ENCODE measurements at places on chromosomes 16 and 17.
A peak's percentile ranks its signal among the peaks of the same experiment; 100 is the strongest.

DNA sequence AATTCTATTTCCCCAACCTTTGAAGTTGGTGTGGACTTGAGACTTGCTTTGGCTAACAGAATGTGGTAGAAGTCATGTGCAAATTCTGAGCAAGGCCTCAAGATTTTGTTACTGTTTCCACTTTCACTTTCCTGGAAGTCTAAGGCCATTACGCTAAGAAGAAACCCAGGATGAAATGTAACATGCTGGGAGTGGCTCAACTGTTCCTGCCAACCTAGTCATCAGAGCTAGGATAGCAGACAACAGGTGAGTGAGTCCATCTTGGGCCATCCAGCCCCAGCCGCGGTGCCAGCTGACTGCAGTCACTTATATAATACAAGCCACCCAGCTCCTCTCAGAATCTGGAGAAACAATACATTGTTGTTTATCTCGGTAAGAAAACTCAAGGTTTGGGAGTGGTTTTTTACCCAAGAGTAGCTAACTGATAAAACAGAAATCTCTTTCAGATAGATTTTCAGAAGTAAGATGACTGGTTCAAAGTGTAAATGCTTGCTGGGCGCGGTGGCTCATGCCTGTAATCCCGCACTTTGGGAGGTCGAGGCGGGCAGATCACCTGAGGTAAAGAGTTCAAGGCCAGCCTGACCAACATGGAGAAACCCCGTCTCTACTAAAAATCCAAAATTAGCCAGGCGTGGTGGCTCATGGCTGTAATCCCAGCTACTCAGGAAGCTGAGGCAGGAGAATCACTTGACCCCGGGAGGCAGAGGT is 10.7 kb upstream of the STX4 start:
- no peak for DNase-seq

- no peak for DNase-seq
These were observed 93.0 kb downstream of the SEC14L1 start for GRCh38 chr17:77233635-77234334.

- no peak for DNase-seq
These were observed 96.8 kb downstream of the PGS1 start for GRCh38 chr17:78475211-78475610.

GRCh38 chr16:53744449-53744848 is 40.5 kb downstream of the FTO start:
- DNase-seq: peak; percentile 2

GRCh38 chr16:15581127-15581815 is 61.7 kb downstream of the MARF1 start:
- DNase-seq: no peak

GRCh38 chr16:69083306-69083941 is 22.0 kb upstream of the HAS3 start:
- DNase-seq: no peak

DNA sequence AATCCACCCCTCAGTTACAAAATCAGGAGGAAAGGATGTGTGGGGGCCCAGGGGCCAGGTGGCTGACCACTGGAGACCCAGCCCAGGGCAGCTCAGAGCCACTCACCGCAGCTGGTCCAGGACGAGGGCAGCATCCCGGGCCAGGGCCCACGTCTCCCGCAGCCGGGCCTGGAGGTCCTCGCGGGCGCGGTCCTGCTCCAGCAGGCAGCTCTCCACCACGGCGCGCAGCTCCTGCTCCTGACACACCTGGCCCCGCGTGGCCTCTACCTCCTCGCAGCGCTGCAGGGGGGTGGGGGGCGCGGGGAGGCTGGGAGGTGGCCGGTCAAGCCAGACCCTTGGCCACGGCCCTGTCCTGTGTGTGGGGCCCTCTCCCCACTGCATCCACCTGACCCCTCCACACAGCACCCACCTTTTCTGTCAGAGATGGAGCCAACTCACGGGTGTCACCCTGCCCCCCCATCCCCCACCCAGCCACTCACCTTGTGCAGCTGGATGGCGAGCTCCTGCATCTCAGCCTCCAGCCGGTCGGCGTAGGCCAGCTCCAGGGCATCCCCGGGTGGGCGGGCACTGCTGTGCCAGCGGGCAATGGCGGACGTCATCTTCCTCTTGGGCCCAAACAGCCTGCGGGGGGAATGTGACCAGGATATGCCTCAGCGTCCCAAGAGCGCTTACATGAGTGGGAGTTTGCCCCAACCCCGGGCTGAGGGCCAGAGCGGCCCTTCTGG is 5.1 kb downstream of the NUDT16L1 start:
- DNase-seq: no peak

- no peak for DNase-seq
These were observed 29.9 kb upstream of the IRX6 start for GRCh38 chr16:55294129-55294528.

DNA sequence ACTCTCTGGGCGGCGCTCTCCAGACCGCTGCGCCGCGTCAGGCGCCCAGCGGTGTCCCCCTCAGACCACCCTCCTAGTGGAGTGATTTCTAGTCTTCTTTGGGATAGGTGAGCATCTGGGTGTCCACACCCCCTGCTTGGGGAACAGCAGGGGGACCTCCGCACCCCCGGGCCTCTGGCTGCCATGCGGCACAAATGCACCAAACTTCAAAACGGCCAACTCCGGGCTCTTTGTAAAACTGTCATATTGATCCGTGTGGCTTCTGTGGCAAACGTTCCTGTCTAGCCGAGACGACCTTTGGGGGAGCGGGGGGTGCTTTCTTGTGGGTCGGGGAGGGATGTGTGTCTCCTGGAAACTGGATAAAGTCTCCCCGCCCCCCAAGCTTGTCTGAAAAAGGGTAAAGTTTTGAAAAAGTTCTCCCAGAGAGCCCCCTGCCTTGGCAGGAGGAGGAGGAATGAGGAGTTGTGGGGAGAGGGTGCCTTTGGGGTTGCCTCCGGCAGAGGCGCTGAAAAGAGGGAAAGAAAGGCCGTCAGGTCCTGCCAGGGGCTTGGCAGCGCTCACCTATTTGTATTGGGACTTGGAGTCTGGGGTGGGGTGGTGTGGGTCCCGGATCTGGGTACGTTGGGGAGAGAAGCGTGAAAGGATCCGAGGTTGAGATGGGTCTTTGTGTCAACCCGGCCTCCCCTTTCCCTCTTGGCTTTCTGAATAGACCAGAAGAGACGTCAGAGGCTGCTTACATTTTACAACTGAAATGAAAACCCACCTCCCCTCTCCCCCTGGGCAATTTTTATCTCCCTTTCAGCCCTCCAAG is 2.2 kb upstream of the CHD3 start:
- DNase-seq: peak; percentile 28

DNA sequence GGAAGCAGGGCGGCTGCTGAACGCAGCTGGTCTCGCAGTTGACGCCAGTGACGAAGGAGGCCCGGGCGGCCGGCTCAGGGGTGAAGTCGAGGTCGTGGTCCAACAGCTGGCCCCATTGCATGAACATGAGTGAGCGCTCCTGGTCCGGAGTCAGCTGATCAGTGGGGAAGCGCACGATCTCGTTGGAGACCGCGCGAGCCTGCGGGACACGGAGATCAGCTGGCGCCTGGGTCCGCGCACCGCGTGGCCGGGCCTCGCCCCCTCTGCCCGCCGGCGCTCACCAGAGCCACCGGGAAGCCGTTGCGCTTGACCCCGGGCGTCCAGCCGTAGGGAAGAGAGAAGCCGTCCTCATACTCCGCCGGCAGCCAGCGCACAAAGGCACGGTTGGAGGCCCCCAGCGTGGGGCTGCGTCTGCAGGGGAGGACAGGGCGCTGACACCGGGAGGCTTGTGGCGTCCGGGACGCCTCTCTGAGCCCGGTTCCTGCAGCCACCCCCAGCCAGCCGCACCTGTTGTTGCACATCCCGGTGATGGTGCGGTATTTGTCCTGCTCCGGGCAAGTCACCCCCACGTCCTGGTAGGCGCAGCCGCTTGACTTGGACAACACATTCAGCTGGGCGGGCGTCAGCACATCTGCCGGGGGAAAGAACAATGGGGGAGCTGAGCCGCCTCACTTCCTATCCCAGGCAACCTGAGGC is 1.6 kb downstream of the MPO start:
- DNase-seq: no peak

- DNase-seq: no peak
These were observed 13.1 kb upstream of the ZFHX3 start for GRCh38 chr16:73060892-73061490.

DNA sequence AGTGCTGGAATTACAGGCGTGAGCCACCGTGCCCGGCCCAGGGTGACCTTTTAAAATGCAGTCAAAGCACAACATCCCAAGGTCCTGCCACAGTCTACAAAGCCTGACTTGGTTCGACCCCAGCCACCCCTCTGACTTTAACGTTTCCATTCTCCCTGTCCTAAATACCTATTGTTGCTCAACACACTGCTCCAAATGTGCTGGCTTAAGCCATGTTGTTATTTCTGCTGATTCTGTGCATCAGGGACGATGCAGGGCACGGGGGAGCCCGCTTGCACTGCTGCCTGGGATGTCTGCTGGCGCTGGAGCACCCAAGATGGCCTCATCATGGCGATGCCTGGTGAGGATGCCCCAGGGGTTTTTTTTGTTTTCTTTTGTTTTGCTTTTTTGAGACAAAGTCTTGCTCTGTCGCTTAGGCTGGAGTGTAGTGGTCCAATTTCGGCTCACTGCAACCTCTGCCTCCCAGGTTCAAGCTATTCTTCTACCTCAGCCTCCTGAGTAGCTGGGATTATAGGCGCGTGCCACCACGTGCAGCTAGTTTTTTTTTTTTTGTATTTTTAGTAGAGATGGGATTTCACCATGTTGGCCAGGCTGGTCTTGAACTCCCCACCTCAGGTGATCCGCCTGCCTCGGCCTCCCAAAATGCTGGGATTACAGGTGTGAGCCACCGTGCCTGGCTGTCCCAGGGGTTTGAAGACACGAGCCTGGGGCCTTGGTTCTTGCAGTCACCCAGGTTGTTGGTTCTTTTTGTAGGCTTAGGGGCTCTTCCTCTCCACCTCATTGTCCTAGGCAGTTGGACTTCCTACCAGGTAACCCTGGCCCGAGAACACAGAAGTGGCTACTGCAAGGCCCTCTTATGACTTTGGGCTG is 22.9 kb downstream of the TMC7 start:
- no peak for DNase-seq

DNA sequence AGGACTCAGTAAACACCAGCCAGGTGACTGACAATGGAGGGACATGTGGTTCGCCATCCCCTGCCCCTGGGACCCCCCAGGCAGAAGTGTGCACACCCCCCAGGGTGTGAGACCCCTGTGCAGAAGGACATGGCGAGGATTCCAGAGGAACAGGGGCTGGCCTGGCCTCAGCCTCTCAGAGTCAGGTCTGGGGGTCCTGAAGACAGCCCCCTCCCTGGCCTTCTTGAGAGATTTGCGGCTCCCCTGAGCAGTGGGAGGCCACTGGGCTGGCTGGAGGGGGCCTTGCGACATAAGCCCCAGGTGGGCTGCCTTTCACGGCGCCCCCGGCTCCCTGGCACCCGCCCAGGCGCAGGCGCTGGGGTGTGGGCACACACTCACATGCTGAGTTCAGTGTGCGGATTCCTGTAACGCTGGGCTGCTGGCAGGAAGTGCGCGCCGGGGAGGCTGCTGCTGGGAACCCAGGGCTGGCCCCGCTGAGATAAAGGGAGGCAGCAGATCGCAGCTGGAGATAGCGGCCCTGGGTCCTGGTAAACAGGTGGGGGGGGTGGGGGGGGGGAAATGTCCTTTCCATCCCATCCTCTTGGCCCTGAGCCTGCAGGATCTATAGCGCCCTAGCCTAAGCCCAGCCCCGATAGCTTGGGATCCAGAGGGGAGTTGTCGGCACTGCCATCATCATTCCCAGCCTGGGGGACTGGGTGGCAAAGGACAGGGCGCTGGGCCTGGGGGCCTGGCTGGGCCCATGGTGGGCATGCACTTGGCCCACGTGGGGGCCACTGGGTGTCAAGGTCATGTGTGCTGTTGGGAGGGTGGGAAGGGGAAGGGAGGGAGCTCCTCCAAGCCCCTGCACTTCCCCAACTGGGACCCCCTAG is 27.1 kb downstream of the TMEM235 start:
- no peak for DNase-seq

- DNase-seq: peak; percentile 36
These were observed 3.4 kb downstream of the SPNS1 start for GRCh38 chr16:28977703-28978662.

DNA sequence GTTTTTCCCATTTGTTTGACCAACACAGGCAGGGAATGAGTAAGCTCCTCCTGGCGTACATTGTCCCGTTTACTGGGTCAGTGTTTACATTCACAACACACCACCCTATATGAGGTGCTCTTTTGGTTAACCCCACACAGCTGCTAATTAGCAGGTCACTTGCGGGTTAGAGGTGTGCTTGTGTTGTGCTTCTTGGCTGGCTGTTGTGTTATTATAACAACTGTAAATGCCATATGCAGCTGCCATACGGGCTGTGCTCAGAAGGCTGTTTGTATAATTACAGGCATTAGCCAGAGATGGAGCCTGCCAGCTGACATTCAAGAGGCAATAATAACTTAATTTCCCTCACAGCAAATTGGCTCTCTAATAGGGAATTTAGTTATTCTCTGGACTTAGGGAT is 205.1 kb upstream of the ELAC2 start:
- no peak for DNase-seq

GRCh38 chr17:50209472-50210239 is 8.2 kb upstream of the COL1A1 start:
- DNase-seq: no peak

DNA sequence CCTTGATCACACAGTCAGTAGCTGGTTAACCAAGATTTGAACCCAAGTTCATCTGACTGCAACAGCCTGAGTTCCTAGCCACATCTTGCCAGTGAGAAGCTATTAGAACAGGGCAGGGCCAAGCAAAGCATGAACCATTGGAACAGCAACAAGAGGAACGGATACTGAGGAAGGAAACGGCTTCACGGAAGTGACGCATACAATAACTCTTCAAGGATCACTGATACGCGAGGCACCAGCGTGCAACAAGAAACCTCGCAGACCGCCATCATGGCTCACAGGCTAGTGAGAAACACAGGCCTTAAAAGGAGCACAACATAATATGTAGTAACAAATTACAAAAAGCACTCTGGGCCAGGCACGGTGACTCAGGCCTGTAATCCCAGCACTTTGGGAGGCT is 114.9 kb downstream of the CDYL2 start:
- DNase-seq: no peak

DNA sequence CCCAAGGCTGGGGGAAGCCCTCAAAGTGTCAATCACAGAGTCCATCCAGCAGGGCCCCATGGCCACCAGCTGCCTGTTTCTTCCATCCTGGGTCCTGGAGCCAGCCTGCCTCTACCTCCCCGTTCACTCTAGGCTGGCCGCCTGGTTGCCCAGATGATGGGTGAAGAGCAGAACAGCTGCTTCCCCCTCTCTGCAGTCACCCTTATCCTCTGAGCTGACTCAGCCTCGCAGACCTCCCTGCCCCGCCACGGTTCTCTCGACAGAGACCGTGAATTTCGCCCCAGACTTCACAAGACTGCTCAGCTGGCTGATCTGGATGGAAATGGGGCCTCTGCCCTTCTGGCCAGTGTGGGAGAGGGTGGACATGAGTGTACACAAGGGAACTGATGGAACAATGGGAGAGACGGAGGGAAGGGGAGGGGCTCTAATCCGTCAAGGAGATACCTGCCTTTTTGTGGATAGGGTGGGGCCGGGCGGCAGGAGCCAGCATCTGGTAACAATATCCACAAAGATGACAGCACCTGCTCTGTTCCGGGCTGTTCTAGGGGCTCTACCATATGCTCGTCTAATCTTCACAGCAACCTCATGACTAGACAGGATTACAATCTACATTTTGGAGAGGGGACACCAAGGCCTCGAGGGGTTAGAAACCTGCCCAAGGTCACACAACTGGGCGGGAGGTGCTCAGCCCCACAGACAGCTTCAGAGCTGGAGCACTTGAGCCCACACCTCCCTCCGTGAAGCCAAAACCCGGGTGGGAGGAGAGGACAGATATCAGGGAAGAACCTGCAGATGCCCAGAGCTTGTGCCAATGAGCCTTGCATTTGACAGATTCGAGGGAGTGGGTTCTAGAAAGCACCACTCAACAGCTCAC is 136.0 kb downstream of the SDK2 start:
- DNase-seq: no peak

GRCh38 chr17:82566129-82566960 is 46.8 kb downstream of the FOXK2 start:
- DNase-seq: no peak

Measured in naive B cell (primary cell).